ENCODE measurements at places on chromosomes 11 and 22. TPM values are rescaled to one million over a fixed set of nuclear protein-coding genes. Genes with fewer than 3 reads are reported as not detected.
A peak's percentile ranks its signal among the peaks of the same experiment; 100 is the strongest.

P2RY2 gene
- not detected for total RNA-seq

EHF gene
- not detected for total RNA-seq

NPAS4 gene
- under 0.01 TPM for total RNA-seq

GRAMD1B gene
- total RNA-seq: 6.1 TPM

MRGPRX3 gene
- total RNA-seq: not detected

CABP7 gene
- under 0.01 TPM for total RNA-seq

DNA sequence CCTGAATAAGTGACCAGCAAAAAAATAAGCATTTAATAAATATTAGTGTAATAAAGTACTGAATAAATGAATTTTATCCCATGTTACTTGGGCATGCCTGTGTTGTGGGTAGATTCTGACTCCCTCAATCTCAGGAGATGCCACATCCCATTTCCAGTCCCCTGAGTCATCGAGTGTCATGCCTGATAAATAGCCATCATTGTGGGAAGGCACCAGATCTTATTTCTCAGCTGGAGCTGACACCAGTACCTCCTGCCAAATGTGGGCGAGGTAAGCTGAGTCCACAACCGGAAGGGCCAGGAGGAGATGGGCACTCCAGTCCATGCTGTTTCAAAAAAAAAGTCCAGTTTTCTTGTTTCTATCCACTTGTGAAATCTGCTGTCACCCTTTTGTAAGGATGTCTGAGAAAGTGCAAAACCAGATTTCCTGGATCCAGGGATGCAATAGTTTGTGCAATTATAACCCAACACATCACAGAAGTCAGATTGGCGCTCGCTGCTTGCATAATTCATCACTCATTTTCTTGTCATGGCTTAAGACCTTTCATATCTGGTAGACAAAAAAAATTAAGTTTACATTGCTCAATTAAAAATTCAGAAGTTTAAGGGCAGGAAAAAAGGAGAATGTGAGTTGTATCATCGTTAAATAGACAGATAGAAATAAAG lies 311.6 kb downstream of the MIAT start:
- H3K4me1 ChIP-seq: no peaks in the 10 kb centered on the region
- H3K36me3 ChIP-seq: no peaks in the 10 kb centered on the region
- H3K4me3 ChIP-seq: no peak overlapping the region
- peaks cover 4% of the 10 kb centered on the region for H3K27me3 ChIP-seq
- no peak overlapping the region for H3K27ac ChIP-seq
- DNase-seq: no peak

DNA sequence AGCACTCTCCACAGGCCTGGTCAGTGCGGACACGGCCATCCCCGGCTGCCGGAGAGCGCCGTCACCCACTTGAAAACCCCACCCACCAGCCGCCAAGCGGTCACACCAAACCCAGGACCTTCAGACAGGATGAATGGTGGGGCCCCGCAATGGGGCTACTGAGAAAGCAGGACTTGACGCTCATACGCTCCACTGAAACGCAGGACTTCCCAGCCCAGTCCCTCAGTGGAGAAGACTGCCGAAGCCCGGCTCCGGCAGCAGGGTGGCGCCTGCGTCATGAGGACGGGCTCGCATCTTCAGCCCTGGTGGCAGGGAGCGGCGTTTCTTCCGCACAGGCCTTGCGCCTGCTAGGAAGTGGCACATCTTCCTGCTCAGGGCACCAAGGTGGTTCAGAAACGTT lies 15.3 kb upstream of the PHLDA2 start:
- H3K4me1 ChIP-seq: peaks cover 7% of the 10 kb centered on the region
- DNase-seq: no peak
- H3K27me3 ChIP-seq: no peaks in the 10 kb centered on the region
- peaks cover 27% of the 10 kb centered on the region for H3K36me3 ChIP-seq

DNA sequence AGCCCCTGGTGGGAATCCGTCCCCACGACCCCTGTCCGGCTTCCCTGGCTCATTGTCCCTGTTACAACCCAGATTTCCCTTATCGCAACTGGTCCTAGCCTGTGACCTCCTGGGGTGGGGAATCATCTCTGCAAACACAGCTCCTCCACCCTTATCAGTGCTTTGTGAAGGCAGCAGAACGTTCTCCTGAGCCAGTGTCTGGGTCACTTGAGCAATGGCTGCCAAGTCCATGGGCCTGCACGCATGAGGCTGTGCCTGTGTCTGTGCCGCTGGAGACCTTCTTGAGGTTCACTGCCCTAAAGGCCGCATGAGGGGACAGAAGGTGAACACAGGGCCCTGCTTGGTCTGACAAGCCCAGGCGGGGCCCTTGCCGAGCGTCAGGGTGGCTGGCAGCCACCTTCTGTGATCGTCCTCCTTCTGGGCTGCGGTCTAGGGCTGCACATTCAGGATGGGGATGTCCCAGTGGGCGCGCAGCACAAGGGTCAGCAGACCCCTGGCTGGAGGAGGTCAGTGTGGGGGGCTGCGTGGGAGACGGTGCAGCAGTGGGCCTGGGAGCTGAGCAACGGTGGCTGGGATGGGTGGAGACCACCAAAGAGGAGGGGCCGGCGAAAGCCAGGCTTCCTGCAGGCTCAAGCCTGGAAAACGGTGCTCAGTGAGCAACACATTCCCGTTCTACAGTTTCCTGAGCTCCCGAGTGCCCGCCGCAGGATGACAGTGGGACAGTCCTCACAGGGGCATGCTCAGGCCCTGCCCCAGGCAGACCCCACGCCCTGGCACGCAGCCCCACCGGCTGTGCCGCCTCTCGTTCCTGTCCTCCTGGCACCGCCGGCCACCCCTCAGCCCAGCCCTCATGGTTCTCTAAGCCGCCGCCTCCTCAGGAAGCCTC lies 74.1 kb downstream of the CDKN1C start:
- no peaks in the 10 kb centered on the region for H3K36me3 ChIP-seq
- H3K27ac ChIP-seq: no peak overlapping the region
- H3K27me3 ChIP-seq: peaks cover 17% of the 10 kb centered on the region
- H3K4me1 ChIP-seq: peaks cover 15% of the 10 kb centered on the region

DNA sequence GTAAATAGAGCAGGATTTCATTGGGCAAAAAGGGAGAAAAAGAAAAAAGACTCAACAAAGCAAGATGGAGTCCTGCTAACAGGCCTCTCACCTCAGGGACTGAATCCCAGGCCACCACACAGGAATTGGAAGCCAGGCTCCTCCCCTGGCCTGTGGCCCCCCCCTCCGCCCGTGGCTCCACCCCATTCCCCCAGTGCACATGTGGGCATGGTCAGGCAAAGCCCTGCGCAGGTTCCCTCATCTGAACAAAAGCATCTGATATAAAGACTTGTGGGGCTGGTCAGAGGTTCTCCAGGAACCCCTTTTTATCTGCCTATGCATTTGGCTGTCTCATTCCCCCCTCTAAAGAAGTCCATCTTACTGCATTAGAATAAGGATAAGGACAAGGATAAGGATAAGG lies 46.0 kb upstream of the PAK1 start:
- no peaks in the 10 kb centered on the region for H3K36me3 ChIP-seq
- H3K27ac ChIP-seq: no peak overlapping the region
- H3K4me1 ChIP-seq: no peaks in the 10 kb centered on the region
- peaks cover 3% of the 10 kb centered on the region for H3K27me3 ChIP-seq

- H3K4me3 ChIP-seq: peak overlapping the region; percentile 85
- peaks cover 50% of the 10 kb centered on the region for H3K4me1 ChIP-seq
- peak overlapping the region; percentile 94 for H3K27ac ChIP-seq
- peak; percentile 70 for DNase-seq
- H3K27me3 ChIP-seq: no peaks in the 10 kb centered on the region
- peaks cover 17% of the 10 kb centered on the region for H3K36me3 ChIP-seq
Observed at GRCh38 chr11:62542750-62543567, 3.6 kb downstream of the AHNAK start.

DNA sequence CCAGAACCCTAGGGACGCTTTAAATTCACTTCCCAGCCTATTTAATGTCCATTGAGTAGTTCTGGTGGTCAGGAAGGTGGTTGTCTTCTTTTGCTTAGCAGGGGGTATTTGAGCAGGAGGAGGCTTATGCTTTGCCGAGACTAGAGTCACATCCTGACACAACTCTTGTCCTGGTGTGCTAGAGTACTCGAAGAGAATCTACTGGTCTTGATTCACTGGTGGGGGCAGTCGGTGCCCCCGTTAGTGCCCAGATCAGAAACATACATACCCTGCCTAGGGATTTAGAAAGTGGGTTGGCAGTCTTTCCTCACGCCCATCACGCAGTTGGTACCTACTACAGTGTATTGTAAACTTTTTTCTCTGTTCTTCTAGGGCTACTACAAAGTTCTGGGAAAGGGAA lies 2.7 kb downstream of the RPL27A start:
- no peak for DNase-seq
- peaks cover 29% of the 10 kb centered on the region for H3K36me3 ChIP-seq
- H3K4me1 ChIP-seq: peaks cover 7% of the 10 kb centered on the region
- H3K4me3 ChIP-seq: no peak overlapping the region

GRCh38 chr11:119388103-119388502 lies 6.6 kb upstream of the USP2 start:
- no peak overlapping the region for H3K27ac ChIP-seq
- H3K36me3 ChIP-seq: no peaks in the 10 kb centered on the region
- H3K27me3 ChIP-seq: peaks cover 33% of the 10 kb centered on the region
- no peak overlapping the region for H3K4me3 ChIP-seq
- no peak for DNase-seq

DNA sequence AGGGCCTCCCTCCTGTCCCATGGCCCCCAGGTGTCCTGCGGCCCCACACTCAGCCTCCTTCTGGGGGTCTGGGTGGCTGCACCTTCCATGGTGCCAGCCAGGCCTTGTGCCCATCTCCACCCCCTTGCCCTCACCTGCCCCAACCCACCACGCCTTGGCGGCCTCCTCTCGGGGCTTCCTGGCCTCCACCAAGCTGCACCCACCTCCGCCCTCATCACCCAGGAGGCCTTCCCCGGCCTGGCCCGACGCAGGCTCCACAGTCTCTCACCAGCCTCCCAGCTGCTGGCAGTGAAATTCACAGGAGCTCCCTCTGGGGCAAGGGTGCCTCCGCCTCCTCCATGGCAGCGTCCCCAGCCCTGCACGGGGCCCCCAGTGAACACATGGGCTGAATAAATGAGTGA lies 35.9 kb upstream of the WNT7B start:
- no peak for DNase-seq
- H3K4me3 ChIP-seq: no peak overlapping the region
- no peaks in the 10 kb centered on the region for H3K36me3 ChIP-seq

DNA sequence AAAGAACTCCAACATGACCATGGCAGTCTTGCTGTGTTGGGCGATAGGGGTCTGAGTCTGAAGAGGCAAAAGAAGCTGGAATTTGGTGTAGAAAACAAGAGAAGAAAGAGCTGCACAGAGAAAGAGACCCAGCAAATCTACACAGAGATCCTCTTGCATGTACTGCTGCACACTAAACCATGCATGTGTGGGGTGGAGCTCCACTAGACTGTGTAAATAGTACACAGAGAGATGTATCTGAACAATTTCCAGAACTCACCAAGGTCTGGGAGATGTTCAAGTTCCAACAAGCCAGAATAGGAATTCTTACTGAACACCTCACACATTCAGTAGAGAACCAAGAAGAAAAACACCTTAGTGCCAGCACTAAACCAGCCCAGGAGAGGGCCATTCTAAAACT lies 42.3 kb downstream of the CSF2RB start:
- no peak for DNase-seq
- no peaks in the 10 kb centered on the region for H3K4me1 ChIP-seq
- H3K27ac ChIP-seq: no peak overlapping the region
- no peaks in the 10 kb centered on the region for H3K36me3 ChIP-seq

DNA sequence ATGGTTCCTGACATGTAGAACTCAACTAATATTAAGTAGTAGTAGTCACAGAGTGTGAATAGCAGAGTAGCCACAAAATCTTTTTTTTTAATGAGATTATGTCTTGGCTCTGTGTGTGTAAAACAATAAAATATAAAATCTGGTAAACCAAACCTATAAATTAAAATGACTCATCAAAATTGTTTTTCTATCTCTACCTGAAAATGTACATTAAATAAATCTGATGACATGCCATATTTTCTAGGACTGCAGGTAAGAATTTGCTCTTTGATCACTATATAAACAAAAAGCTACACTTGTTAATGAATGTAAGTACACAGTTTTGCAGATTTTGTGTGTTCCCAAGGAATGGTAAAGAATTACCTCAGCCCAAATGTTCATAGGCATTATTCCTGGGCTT lies 1231.5 kb downstream of the JRKL start:
- no peak overlapping the region for H3K27ac ChIP-seq
- H3K4me1 ChIP-seq: no peaks in the 10 kb centered on the region
- no peak overlapping the region for H3K4me3 ChIP-seq
- DNase-seq: no peak
- H3K36me3 ChIP-seq: no peaks in the 10 kb centered on the region

- H3K27ac ChIP-seq: no peak overlapping the region
- peak; percentile 38 for DNase-seq
- H3K4me3 ChIP-seq: no peak overlapping the region
- H3K4me1 ChIP-seq: peaks cover 2% of the 10 kb centered on the region
Observed at GRCh38 chr11:75577207-75577606, 15.2 kb downstream of the SERPINH1 start.

- DNase-seq: peak; percentile 19
- no peaks in the 10 kb centered on the region for H3K4me1 ChIP-seq
- H3K36me3 ChIP-seq: no peaks in the 10 kb centered on the region
- no peak overlapping the region for H3K4me3 ChIP-seq
Observed at GRCh38 chr11:127493330-127494022, 492.9 kb upstream of the KIRREL3 start.

- DNase-seq: no peak
- no peak overlapping the region for H3K27ac ChIP-seq
Observed at GRCh38 chr22:31090217-31091085, 9.3 kb downstream of the SMTN start.

DNA sequence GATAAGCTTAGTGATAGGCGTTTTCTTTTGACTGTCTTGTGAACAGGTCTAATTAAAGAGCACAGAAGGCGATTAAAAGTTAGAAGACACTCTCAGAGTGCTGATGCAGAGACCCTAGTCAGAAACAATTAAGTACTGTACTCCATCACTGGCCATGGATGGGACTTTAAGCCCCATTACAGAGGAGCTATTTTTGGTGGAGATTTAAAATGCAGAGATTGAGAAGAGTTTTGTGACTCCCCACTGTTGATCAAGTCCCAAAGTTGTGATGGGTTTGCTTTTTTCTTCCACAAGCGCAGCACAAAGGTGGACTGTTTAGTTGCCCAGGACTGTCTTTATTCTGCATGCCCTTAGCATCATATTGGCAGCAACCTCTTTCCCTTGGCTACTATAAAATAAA lies 978 bp downstream of the LUZP2 start:
- H3K27ac ChIP-seq: no peak overlapping the region
- H3K27me3 ChIP-seq: no peaks in the 10 kb centered on the region
- DNase-seq: no peak
- no peaks in the 10 kb centered on the region for H3K4me1 ChIP-seq
- no peaks in the 10 kb centered on the region for H3K36me3 ChIP-seq

DNA sequence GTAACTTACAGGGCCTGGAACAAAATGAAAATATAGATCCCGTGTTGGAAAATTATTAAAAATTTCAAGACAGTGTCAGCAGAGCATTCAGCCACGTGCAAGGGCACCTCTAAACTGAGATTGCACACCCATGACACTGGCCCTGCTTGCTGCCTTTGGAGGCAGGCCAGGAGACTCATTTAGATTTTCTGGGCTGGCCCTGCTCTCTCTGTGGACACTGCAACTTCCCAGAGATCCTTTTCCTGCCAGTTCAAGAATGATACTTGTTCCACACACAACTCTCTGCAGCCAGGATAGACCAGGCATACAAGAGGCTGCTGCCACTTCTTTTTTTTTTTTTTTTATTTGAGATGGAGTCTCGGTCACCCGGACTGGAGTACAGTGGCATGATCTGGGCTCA lies 56.7 kb upstream of the PTPRJ start:
- no peak overlapping the region for H3K4me3 ChIP-seq
- no peaks in the 10 kb centered on the region for H3K27me3 ChIP-seq
- peak; percentile 51 for DNase-seq
- peaks cover 13% of the 10 kb centered on the region for H3K4me1 ChIP-seq
- no peaks in the 10 kb centered on the region for H3K36me3 ChIP-seq
- H3K27ac ChIP-seq: peak overlapping the region; percentile 44

GRCh38 chr11:12195768-12196167 lies 85.4 kb downstream of the MICAL2 start:
- peaks cover 32% of the 10 kb centered on the region for H3K4me1 ChIP-seq
- no peak overlapping the region for H3K27ac ChIP-seq
- no peak for DNase-seq
- H3K4me3 ChIP-seq: no peak overlapping the region
- H3K36me3 ChIP-seq: peaks cover 7% of the 10 kb centered on the region
